H9 (cell line): ENCODE measurements at places on chromosomes 3 and 15. TPM values are rescaled to one million over a fixed set of nuclear protein-coding genes. Genes with fewer than 3 reads are reported as not detected.
A peak's percentile ranks its signal among the peaks of the same experiment; 100 is the strongest.

DNA sequence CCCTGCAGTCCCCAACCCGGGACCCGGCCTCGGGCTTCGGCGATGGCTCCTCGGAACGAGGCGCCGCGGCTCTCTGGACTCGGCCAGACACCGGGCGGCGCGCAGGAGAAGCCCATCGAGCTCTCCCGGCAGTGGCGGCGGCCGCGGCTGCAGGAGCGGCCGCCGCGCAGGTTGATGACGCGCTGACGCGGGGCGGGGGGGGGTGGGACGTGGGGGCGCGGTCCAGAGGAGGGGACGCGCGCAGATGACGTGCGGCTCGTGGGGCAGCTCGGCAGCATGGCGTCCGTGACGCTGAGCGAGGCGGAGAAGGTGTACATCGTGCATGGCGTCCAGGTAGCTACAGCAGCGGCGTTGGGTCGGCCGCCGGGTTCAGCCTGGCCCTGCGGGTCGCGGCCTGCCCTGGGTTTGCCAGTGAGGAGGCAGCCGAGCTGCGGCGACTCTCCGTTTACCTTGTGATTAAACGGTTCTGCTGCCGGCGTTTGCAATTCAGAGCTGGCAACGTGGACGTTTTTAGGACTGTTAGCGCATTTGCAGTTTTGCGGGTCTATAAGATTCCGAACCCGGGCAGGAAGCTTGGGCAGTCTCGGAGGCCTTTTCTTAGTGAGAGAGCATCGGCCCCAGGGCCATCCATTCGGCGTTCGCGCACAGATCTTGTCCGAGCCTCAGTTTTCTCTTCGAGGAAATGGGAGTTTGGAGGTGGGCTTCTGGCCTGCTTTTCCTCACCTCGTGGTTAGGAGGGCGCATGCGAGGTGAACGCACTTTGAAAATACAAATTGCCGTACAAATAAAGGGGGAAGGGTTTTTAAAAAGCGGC, at the start of the genes EXOSC7 and ZDHHC3:
Gene EXOSC7, plus strand, starts transcription at position 243 of the 814 bp plus-strand sequence. Its CDS starts 34 bp downstream, at position 277.
Gene ZDHHC3, minus strand, starts transcription at position 173 of the 814 bp plus-strand sequence. CDS start 16,738 bp downstream, outside the sequence.
- H3K27me3 ChIP-seq: no peaks in the 10 kb centered on the region
- H3K4me3 ChIP-seq: peak within 1 kb of the TSS; percentile 100
- peak; percentile 85 for DNase-seq
- H3K36me3 ChIP-seq: peaks cover 6% of the 10 kb centered on the region; the same call in 2 of the 3 replicates
- 0 out of 2 replicates have a peak, but pooled peaks cover 4% of the 10 kb centered on the region for H3K4me1 ChIP-seq

Gene DLL4
- total RNA-seq: 0.28 and 0.35 TPM in 2 replicates

DNA sequence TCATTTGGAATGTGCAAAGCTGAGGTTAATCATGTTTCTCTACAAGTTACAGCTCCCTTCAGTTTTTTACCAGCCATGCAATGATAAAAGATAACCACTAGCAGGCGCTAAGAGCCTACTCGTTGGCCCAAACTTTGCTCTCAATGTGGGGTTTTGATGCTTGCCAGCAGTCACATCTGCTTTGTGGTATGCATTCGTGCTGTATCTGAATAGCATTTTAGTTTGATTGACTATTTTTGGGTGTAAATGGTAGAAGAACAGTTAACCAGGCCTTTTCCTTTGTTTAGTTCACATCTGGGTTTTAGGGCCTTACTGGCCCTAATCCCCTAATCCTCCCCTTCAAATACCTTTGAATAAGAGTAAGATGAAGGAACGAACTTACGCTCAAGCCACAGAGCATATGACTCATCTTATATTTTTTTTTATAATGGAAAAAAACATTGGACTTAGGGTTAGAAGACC, 4.4 kb upstream of the CLDN11 start:
- no peak overlapping the region for H3K4me3 ChIP-seq
- DNase-seq: no peak
- H3K27ac ChIP-seq: no peak overlapping the region
- H3K4me1 ChIP-seq: 0 out of 2 replicates have a peak, but pooled peaks cover 3% of the 10 kb centered on the region

DNA sequence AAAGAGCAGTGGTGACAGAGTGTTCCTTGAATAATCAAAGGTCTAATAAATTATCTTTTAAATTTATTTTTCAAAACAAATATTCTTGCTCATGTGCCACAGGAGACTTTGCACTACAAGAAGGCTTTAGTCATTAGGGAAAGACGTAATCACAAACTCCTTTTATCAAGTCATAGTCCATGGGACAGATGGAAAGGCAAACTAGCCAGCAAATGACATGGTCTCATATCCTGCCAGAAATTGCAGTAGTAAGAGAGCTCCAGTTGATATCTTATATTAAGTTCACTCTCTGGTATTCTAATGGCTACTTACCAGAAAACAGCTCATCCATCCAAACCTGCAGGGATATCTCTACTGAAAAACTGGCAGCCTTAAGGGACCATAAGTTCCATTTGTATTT, 225.0 kb upstream of the TP63 start:
- DNase-seq: no peak
- no peaks in the 10 kb centered on the region for H3K27me3 ChIP-seq
- no peaks in the 10 kb centered on the region for H3K36me3 ChIP-seq
- no peak overlapping the region for H3K27ac ChIP-seq

DNA sequence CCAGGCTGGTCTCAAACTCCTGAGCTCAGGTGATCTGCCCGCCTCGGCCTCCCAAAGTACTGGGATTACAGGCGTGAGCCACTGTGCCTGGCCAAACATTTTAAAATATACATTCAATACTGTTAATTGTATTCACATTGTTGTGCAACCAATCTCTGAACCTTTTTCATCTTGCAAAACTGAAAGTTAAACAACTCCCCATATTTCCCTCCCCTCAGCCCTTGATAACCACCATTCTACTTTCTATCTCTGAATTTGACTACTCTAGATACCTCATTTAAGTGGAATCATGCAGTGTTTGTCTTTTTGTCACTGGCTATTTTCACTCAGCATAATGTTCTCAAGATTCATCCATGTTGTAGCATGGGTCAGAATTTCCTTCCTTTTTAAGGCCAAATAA, 30.0 kb downstream of the HMCES start:
- no peaks in the 10 kb centered on the region for H3K27me3 ChIP-seq
- DNase-seq: no peak
- H3K36me3 ChIP-seq: peaks cover 5% of the 10 kb centered on the region; the same call in 2 of the 3 replicates
- H3K4me3 ChIP-seq: no peak overlapping the region
- no peak overlapping the region for H3K27ac ChIP-seq

GRCh38 chr15:74170875-74171578, 2.5 kb upstream of the ISLR start:
- no peaks in the 10 kb centered on the region for H3K27me3 ChIP-seq
- peak; percentile 18 for DNase-seq
- no peaks in the 10 kb centered on the region for H3K36me3 ChIP-seq
- H3K4me3 ChIP-seq: no peak overlapping the region
- peaks cover 3% of the 10 kb centered on the region; the same call in 1 of the 2 replicates for H3K4me1 ChIP-seq

DNA sequence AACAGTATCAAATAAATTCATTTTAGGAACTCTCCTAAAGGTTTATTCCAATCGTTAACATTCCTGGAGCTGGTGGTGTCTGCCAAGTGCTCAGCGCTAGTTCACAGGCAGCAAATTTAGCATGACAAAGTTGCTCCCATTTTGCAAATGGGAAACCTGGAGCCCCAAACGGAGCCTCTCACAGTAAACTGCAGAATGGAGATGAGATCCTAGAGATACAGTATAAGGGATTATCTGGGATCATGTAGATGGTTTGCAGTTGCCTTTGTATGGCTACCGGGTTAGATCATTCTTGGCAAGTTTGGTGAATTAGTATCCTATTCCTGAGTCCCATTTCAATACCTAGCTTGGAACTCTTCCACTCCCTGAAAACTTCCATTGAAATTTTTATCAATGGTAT, 173.7 kb downstream of the CDIN1 start:
- peak overlapping the region; percentile 8 for H3K27ac ChIP-seq
- peaks cover 9% of the 10 kb centered on the region; the same call in 1 of the 2 replicates for H3K4me1 ChIP-seq
- H3K27me3 ChIP-seq: no peaks in the 10 kb centered on the region
- peaks cover 4% of the 10 kb centered on the region; the same call in 1 of the 2 replicates for H3K36me3 ChIP-seq

DNA sequence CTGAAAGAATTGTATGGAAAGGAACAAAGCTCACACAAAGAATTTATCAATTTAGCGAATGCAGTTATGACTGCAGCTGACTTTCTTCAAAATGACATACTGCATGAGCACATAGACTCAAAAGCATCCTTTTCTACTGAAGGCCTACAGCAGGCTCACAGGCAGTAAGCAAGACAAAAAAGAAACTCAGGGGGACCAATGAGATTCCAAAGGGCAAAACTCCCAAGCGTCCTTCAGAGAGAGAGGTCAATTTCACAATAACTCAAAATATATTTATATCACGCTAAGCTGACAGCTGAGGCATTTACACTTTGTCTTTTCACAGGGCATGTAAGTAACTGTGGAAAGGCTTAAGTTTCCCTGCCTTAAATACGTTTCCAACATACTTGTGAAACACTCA, 427.9 kb upstream of the RASGRP1 start:
- DNase-seq: no peak
- H3K36me3 ChIP-seq: no peaks in the 10 kb centered on the region
- no peaks in the 10 kb centered on the region for H3K4me1 ChIP-seq

DNA sequence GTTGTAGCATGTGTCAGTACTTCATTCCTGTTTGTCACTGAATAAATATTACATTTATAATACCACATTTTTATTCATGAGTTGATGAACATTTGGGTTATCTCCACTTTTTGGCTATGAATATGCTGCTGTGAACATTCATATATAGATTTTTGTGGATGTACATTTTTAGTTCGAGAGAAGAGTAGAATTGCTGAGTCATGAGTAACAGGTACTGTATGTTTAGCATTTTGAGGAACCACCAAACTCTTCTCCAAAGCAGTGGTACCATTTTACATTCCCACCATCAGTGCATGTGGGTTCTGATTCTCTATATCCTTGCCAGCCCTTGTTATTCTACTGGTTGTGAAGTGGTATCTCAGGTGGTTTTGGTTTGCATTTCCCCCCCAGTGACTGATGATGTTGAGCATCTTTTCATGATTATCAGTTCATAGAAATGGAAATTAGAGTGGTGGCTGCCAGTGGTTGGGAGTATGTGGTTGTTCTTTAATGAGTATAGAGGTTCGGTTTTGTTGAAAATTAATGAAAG, 59.6 kb downstream of the CCDC66 start:
- no peak overlapping the region for H3K27ac ChIP-seq
- H3K36me3 ChIP-seq: peaks cover 62% of the 10 kb centered on the region
- H3K4me3 ChIP-seq: no peak overlapping the region
- H3K27me3 ChIP-seq: no peaks in the 10 kb centered on the region
- H3K4me1 ChIP-seq: no peaks in the 10 kb centered on the region
- DNase-seq: no peak

Gene PLOD2
- total RNA-seq: 17.9 and 19.3 TPM in 2 replicates

GRCh38 chr3:170502297-170502696, 83.6 kb downstream of the SLC7A14 start:
- H3K27ac ChIP-seq: no peak overlapping the region
- no peaks in the 10 kb centered on the region for H3K27me3 ChIP-seq
- H3K36me3 ChIP-seq: no peaks in the 10 kb centered on the region
- H3K4me3 ChIP-seq: no peak overlapping the region
- no peak for DNase-seq

DNA sequence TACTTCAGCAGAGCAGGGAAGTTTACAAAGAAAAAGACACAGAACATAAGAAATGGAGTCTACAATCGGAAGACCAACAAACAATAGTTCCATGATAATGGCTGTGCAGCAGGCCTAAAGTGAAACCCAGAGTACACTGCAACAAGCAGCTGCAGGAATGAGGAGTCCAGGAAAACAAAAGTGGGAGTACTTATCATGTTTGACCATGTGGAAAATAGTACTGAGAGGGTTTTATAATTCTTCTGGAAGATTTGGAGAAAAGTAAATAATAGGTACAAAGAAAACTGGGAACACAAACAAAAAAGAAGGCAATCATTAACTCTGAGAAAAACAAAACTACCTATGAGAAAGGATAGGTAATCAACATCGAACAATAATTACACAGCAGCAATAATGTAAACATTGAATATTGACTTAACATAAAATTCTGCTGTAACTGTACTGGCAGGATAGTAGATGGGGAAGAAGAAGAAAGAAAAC, 87.5 kb downstream of the NEK10 start:
- H3K4me1 ChIP-seq: no peaks in the 10 kb centered on the region
- H3K4me3 ChIP-seq: no peak overlapping the region
- H3K27ac ChIP-seq: no peak overlapping the region
- no peaks in the 10 kb centered on the region for H3K27me3 ChIP-seq
- no peaks in the 10 kb centered on the region for H3K36me3 ChIP-seq

Gene SNX22
- 4.4 and 4.8 TPM in 2 replicates for total RNA-seq

Gene METTL6
- total RNA-seq: 24.1 and 25.6 TPM in 2 replicates

DNA sequence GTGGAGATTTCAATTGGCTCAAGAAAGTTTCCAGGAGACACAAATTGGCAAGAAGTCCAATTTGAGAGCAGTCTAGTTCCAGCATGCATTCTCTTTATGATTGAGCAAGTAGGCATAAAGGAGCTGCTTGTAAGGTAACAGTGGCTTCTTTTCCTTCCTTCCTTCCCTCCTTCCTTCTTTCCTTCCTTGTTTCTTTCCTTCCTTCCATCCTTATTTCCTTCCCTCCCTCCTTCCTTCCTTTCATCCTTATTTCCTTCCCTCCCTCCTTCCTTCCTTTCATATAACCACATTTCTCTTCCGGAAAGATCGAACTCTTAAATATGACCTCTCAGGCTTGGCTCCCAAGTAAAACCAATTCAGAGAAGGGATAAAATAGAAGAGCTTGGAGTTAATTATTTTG, 29.4 kb upstream of the ATP11B start:
- H3K4me3 ChIP-seq: no peak overlapping the region
- H3K4me1 ChIP-seq: no peaks in the 10 kb centered on the region
- no peak overlapping the region for H3K27ac ChIP-seq
- no peaks in the 10 kb centered on the region for H3K27me3 ChIP-seq

GRCh38 chr15:38516626-38517025, 48.0 kb downstream of the RASGRP1 start:
- no peaks in the 10 kb centered on the region for H3K27me3 ChIP-seq
- H3K4me1 ChIP-seq: peaks cover 14% of the 10 kb centered on the region; the same call in 1 of the 2 replicates
- DNase-seq: no peak
- H3K27ac ChIP-seq: no peak overlapping the region

GRCh38 chr15:53549697-53550305, 209.7 kb downstream of the WDR72 start:
- no peak overlapping the region for H3K27ac ChIP-seq
- H3K4me3 ChIP-seq: no peak overlapping the region
- no peak for DNase-seq
- H3K36me3 ChIP-seq: no peaks in the 10 kb centered on the region

GRCh38 chr3:10010878-10011465, 15.3 kb upstream of the FANCD2 start:
- peak overlapping the region; percentile 69 for H3K4me3 ChIP-seq
- H3K4me1 ChIP-seq: no peaks in the 10 kb centered on the region
- no peaks in the 10 kb centered on the region for H3K27me3 ChIP-seq
- no peak overlapping the region for H3K27ac ChIP-seq
- peak; percentile 98 for DNase-seq

DNA sequence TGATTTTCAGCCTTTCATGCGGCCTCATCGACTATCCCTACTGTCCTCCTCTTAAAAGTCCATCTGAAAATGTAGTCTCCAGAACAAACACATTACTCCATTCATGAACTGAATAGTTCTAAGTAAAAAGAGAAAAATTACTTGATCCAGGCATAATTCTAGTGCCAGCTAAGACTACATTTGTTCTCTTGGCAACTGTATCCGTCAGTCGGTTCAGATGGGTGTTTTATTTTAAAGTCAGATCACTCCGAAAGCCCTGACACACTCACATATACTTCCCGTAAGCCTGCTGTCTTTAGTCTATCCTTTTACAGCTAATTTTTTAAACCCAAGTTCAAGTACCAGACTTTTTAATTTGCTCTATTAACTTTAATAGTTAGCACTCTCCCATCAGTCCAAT, 1102.7 kb downstream of the ROBO1 start:
- no peaks in the 10 kb centered on the region for H3K27me3 ChIP-seq
- H3K4me1 ChIP-seq: no peaks in the 10 kb centered on the region
- no peak overlapping the region for H3K4me3 ChIP-seq
- no peak for DNase-seq

- no peaks in the 10 kb centered on the region for H3K36me3 ChIP-seq
- no peak for DNase-seq
These were observed at the start of gene PSTPIP1 for GRCh38 chr15:76994971-76995945. TSS of gene PSTPIP1 (plus strand) at chr15:76995126. CDS start at chr15:76995574, 448 bp downstream.

Gene CACNA2D2
- 27.7 and 28.1 TPM in 2 replicates for total RNA-seq
